ENCODE measurements at places on chromosomes 16 and 17. TPM values are rescaled to one million over a fixed set of nuclear protein-coding genes. Genes with fewer than 3 reads are reported as not detected.
A peak's percentile ranks its signal among the peaks of the same experiment; 100 is the strongest.

- no peak for DNase-seq
Measured at GRCh38 chr17:11122908-11123307, 118.1 kb upstream of the SHISA6 start.

DNA sequence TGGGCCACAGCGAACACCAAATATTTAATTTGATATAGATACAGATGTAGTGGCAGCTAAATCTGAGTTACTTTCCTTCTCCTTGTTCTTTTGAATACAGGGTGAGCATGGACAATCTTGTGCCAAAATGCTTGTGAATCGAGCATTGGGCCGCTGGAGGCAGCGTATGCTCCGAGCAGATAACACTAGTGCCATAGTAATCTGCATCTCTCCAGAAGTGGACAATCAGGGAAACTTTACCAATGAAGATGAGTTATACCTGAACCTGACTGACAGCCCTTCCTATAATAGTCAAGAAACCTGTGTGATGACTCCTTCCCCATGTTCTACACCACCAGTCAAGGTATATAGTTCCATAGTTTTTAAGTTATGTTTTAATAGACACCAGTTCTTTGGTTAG lies 21.2 kb upstream of the BCAS3 start:
- no peak for DNase-seq

- no peak for DNase-seq
Measured at GRCh38 chr17:43740541-43740940, 18.1 kb downstream of the SOST start.

DNA sequence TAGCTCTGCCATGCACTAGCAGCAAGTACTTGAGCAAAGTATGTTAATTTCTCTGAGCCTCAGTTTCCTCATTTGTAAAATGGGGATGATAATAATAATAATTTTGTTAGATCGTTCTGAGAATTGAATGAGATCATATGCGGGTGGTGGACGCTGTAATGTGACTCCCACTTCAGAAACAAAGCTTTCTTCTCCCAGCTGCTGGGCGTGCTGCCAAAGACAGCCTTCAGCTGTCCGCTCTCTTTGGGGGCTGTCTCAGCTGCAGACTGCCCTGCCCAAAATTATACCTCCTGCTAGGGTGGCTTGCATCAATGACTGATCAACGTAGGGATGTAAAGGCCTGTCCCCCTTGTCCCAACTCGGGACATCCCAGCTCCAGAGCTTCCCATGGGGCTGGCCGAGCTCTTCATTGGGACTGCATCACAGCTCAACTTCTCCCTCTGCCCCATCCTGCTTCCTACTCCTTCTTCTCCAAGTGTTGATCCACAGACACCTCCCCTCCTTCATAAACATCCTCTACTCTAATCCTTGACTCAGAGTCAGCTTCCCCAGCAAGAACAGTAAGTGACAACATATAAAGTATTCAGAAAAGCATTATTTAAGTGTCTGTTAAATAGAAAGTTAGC lies 30.7 kb upstream of the CDH5 start:
- DNase-seq: peak; percentile 15

GRCh38 chr17:61425682-61426481 lies 26.2 kb downstream of the TBX2 start:
- DNase-seq: no peak

GRCh38 chr16:47687694-47688093 lies 226.6 kb downstream of the PHKB start:
- no peak for DNase-seq

DNA sequence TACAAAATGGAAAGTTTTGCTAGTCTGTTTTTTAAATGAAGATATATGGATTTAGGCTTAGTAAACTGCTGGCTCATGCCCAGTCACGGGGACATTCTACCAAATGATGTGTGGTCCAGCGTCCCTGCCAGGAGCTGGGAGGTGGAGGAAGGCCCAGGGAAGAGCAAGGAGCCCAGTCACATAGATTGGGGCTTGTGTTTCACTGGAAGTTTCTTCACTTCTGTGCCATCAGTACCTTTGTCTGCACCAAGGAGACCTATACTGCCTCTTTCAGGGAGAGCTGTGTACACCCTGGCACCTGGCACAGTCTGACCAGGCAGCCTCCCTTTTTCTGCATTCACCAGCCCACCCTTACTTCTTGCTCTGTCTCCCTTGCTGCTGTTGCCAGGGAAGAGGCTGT lies 32.6 kb upstream of the ERN1 start:
- no peak for DNase-seq

DNA sequence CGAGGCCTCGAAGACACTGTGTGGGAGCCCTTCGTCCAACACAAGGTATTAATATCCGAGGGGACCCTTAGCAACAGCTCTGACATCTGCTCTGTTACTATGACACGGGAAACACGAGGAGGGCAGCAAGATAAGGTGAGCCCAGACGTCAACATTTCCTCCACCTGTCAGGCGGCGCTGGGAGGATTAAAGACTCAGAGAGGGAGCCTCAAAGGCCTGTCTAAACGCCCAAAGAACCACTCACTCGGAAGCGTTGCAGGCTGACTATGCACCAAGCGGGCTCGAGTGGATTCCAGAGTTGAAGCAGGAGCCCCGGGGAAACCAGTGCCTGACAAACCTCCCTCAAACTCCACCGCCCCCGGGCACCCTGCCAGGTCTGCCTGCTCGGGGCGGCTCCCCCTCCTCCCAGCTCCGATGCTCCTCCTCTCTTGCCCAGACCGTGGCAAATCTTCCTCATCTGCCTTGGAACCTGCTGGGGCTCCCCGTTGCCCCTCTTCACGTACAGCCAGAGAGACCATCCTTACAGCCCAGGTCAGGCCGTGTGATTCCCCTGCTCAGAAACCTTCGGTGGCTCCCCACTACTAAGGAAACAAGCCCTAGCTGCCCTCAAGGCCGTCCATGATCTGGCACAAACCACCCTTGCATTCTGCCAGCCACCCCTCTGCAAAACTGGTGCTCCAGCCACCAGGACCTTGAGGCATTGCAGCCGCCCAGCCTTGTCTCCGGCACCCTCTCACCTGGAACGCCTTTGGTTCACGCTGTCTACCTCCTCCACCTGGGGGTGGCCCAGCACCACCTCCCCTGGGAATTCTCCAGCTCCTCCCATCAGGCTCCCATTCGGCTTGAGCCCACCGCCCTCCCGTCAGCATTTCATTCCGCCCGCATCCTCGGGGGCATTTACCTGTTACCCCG lies 16.2 kb downstream of the RPH3AL start:
- DNase-seq: no peak

DNA sequence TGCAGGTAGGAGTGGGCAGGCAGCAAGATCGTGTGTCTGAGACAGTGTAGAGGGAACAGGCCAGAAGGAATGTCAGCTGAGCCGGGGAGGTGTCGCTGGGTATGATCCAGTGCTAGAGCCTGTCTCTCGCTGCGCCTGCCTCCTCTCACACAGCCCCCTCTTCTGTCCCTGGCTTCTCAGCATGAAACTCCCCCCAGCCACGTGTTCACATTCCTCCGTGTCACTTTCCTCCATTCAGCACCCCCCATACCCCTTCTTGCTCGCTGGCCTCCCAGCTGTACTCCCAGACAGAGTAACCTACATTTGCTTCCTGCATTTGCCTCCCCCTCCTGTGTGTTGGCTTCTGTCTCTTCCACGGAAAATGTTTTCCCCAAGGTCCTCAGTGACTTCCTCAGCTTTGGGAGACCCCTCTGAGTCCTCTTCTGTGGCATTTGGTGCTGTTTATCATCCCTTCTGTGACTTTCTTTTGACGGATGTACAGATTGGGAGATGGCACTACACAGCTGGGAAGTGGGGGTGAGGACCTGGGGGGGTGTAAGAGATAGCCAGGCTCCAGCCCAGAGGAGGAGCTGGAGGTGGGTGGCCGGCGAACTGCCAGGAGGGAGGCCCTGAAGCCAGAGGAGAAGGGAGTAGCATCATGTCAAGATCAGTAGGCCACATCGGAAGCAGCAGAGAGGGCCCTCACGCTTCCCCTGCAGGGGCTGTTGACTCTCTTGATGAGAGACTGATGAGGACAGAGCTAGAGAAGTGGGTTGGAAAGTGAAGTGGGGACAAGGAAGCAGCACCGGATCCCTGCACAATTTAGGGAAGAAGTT lies 19.2 kb downstream of the SGF29 start:
- peak; percentile 49 for DNase-seq

GRCh38 chr17:81154961-81155360 lies 10.3 kb upstream of the PVALEF start:
- DNase-seq: no peak

GRCh38 chr17:37691807-37692206 lies 48.6 kb upstream of the DDX52 start:
- no peak for DNase-seq

GRCh38 chr17:77308861-77309726 lies 168.3 kb downstream of the SEC14L1 start:
- no peak for DNase-seq

GRCh38 chr16:89707695-89708094 lies 6.2 kb upstream of the SPATA2L start:
- no peak for DNase-seq

DNA sequence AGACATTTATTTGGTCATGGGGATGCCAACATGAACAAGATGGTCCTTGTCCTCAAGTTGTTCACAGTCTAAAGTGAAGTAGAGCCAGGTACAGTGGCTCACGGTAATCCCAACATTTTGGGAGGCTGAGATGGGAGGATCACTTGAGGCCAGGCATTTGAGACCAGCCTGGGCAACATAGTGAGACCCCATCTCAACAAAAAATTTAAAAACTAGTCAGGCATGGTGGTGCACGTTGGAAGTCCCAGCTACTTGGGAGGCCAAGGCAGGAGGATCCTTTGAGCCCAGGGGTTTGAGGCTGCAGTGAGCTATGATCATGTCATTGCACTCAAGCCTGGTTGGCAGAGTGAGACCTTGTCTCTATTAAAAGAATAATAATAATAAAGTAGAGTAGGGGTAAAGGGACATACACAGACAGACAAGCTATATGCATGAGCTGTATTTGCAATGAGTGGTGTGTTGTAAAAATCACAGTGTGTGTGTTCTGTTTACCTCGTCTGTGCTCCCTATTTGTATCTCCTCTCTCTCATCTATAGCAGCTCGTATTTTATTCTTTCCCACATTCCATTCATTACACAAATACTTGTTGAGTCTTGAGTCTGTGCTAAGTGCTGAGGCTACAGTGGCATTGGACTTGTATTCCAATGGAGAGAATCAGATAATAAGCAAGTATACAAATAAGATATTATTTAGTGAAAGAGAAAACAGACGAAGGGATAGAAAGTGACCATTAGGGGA lies 73.9 kb upstream of the DHX40 start:
- DNase-seq: no peak

GRCh38 chr17:78977681-78977943 lies 2.1 kb downstream of the LGALS3BP start:
- DNase-seq: no peak

DNA sequence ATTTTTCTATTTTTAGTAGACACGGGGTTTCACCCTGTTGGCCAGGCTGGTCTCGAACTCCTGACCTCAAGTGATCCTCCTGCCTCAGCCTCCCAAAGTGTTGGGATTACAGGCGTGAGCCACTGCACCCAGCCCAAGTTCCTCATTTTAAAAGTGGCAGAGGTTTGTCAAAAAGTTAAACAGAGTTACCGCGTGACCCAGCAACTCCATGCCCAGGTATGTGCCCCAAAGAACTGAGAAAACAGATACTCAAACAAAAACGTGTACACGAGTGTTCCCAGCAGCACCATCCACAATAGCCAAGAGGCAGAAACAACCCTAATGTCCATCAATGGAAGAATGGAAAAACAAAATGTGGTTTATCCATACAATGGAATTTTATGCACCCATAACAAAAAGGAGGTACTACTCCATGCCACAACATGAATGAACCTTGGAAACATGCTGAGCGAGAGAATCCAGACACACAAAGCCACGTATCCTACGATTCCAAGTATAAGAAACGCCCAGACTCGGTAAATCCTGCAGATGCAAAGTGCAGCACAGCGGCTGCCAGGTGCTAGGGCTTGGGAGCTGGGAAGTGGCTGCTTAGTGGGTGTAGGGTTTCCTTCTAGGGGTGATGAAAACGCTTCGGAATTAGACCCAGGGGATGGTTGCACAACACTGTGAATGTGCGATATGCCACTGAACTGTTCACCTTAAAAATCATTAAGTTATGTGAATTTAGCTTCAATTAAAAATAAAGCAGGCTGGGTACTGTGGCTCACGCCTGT lies 24.8 kb downstream of the ADCY9 start:
- DNase-seq: no peak

GRCh38 chr17:44913676-44914075 lies 1.6 kb downstream of the GFAP start:
- no peak for DNase-seq

MAP3K3 gene
- total RNA-seq: 24.6 TPM

SDK2 gene
- total RNA-seq: 1.6 TPM

HOXB3 gene
- total RNA-seq: 8.4 TPM

PIK3R5 gene
- 2.1 TPM for total RNA-seq

KRT40 gene
- 7.7 TPM for total RNA-seq

AGRP gene
- total RNA-seq: not detected

CDIPT gene
- 31.1 TPM for total RNA-seq

CACNG5 gene
- not detected for total RNA-seq

KRTAP9-8 gene
- 8.5 TPM for total RNA-seq

ACACA gene
- 76.0 TPM for total RNA-seq
